Activated naive CD8-positive, alpha-beta T cell treated with anti-CD3 and anti-CD28 coated beads, Interleukin-2, amount 50 U/mL, for 24 hours (primary cell): ENCODE measurements at places on chromosomes 7 and 10.

DNA sequence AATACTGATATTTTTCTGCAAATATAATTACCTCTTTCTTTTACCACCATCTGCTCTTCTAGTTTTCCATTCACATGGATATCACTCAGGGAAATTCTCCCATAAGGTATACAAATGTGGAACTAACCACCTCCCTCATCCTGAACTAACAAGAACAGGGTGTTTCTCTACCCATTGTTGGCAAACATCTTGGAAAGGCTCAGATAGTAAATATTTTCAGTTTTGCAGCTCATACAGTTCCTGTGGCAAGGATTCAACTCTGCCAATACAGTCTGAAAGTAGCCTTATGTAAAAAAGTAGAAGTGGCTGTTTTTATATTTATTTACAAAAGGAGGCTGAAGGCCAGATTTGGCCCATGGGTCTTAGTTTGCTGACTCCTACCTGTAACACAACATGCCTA is 513.0 kb upstream of the TEX47 start:
- DNase-seq = no peak

GRCh38 chr10:132632091-132632561 is 94.5 kb downstream of the INPP5A start:
- no peak for DNase-seq

- DNase-seq = no peak
Observed at GRCh38 chr7:142968229-142968628, 6.1 kb upstream of the KEL start.

DNA sequence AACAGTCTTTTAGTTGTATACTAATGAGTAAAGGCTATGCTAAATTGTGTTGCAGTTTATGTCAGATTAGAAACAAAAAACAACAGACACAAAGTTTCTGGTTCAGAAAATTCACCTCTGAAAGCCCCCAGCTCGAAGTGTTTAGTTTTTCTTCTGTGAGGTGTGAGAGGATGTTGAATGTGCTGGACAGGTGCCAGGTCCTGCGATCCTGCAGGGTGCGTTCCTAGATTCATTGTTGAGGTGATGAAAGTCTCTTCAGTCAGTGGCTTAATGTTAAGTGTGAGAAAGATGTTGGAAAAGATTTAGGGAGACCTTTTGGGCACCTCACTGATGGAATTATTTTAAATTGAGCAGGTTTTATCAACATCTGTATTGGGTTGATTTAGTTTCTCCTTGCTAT is 287.3 kb downstream of the SDK1 start:
- no peak for DNase-seq

GRCh38 chr7:98322331-98323270 is 41.1 kb downstream of the BRI3 start:
- DNase-seq = no peak

DNA sequence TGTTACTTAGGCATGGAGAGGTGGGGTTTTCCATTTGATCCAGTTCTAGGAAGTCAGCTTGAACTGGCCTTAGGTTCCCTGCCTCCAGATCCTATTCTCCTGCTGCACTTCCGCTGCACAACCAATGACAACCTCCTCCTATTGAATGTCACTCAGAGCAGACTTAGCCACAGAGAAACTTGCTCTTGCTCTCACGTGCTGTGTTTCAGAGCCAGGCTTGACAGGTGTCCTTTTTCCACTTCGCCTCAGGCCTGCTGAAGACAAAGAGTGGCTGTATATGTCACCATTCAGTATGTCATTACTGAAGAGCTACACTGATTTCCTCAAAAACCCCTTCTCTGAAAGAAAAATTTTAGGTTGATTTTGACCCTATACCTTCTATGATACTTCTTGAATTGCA is 115.4 kb upstream of the ETV1 start:
- no peak for DNase-seq
